Activated naive CD8-positive, alpha-beta T cell treated with anti-CD3 and anti-CD28 coated beads, Interleukin-2, amount 10 ng/mL, durations not matched to agents 7 days and 5 days (primary cell): ENCODE measurements at places on chromosomes 3 and 15.

DNA sequence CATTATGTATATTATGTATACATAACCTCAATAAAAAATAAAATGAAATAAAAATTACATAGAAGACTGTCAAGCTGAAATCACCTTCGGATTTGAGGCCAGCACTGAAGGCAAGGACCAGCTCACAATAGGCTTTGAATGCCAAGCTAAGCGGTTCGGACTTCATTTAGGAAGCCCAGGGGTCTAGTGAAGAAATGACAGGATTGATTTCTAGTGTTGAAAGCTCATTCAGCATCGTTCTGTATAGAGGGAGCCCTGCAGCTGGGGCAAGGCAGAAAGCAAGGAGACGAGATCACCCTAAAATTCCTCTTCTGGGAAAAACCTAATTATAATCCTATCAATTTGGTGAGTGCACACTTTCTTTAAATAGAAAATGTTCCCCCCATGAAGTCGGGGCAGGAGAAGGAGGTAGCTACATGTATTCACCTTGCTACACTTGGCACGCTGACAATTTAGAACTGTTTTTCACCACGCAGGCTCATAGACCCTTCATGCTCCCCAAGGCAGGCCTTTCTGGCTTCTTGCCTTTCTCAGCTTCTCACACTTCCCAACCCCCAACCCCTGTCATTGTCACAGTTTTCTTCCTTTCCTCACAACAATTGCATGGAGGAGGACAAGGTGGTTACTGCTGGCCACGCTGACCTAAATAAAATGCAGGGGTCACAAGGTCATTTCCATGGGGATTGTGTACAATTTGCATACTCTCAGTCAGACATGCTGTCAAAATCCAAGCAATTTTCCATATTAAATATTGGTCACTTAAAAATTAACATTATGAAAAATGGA is 44.4 kb upstream of the SSR3 start:
- no peak for DNase-seq

GRCh38 chr15:70204652-70205051 is 106.9 kb upstream of the TLE3 start:
- DNase-seq: no peak

GRCh38 chr3:184145111-184145524 is 10.0 kb downstream of the EIF2B5 start:
- no peak for DNase-seq

- DNase-seq: no peak
Observed at GRCh38 chr3:20141851-20142250, 44.2 kb downstream of the SGO1 start.

DNA sequence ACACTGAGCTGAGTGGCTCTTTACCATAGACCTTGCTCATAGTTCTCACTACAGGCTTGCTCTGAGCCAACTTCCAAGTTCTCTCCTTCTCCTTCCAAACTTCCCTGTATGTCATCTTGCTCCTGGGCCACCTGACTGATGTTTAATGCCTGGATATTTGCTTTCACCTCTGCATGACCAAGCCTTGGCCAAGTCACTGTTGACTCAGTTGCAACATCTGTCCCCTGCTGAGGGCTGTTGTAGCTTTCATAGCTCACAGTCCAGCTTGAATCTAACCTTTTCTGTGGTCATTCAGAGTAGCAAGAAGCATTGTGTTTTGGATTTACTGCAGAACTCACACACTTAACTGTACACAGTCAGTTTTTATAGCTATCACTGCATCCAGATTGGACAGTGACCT is 171.8 kb upstream of the ROPN1 start:
- no peak for DNase-seq
